ENCODE measurements at places on chromosomes 11 and 22.

DNA sequence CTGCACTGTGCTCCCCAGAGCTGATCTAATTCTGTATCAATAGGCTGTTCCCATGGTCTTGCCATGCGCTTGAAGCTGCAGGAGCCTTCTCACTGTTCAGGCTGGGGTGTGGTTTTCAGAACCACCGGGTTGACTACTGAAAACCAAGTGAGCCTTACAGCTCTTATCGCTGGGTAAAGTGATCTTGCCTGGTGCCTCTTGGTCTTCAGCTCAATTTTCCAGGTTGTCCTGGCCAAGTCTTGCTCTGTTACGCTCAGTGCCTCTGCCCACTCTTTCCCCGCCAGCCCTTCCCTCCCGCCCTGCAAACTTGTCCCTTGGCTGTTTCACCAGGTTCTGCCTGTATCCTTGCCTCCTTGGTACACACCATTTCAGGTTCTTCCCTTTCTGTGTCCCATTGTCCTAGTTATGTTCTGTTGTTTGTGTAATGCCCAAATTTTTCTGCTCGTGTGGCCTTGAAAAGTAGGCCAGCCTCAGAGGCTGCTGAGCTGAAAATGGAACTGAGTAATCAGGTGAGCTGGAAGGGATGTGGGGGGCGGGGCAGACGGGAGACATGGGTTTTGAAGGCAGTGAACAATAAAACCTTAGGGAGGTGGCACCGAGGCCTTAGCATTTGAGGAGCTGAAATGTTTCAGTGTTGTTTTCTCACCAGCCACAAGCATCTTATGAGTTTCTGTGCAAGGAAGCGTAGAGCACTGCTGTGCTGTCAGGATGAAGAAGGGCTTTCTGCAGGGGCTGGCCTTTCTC is 11.2 kb downstream of the PEX26 start:
- no peak for DNase-seq

GRCh38 chr11:65868076-65868667 is 4.4 kb downstream of the EFEMP2 start:
- DNase-seq: no peak

DNA sequence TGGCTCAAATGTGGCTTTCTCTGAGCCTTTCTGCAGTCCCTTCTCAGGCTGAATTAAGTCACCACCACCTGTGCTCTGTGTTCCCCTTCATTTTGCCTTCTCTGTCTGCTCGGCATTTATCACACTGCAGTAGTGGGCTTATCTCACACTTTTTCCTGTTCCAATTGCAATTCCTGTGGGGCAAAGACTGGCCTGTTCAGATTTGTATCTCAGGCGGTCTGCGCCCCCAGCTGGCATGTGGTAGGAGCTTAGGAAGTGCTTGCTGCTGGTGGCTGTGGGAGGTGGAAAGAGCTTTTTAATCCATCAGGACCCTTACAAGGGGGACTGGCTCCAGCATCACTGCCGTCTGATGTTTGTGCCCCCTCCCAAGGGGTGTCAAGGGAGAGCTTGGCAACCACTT is 21.2 kb downstream of the BMAL1 start:
- DNase-seq: no peak

- DNase-seq: no peak
Measured at GRCh38 chr22:23512721-23513120, 67.4 kb downstream of the IGLL1 start.
